Fibroblast of mammary gland (primary cell): ENCODE measurements at places on chromosomes 3 and 15.

- peak; percentile 55 for DNase-seq
Measured at GRCh38 chr3:183576487-183577107, 21.1 kb upstream of the KLHL6 start.

DNA sequence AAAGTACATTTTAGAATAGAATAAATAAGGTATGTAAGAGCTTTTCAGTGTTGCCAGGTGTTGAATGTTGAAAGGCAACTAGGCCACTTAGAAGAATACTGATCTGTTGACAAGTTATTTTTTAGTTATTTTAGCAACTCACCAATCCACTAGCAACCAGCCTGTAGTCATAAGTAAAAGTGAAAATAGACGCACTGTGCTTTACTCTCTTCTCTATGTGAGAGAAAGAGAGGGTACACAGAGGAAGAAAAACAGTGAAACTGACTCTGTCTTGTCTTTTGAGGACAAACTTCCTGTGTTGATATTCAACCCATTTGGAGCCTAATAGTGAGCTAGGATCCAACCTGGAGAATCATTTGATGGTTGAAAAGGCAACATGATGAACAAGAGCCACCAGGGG lies 327.1 kb upstream of the GOLIM4 start:
- no peak for DNase-seq

DNA sequence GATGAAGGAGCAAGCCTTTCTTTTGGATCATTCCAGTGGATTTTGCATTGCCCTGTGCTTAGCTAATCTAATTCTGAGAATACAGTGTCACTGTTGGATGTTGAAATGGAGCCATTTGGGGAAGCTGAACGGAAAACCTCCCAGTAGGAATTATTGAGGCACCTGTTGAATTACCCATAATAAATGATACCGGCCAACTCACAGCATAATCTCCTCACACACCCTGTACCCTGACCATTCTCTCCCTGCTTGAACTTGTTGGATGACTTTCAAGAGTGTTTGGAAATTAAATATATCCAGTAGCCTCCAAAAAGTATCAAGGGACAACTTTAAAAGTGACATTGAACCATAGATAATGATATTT lies 171.4 kb upstream of the HES1 start:
- DNase-seq, result no peak

DNA sequence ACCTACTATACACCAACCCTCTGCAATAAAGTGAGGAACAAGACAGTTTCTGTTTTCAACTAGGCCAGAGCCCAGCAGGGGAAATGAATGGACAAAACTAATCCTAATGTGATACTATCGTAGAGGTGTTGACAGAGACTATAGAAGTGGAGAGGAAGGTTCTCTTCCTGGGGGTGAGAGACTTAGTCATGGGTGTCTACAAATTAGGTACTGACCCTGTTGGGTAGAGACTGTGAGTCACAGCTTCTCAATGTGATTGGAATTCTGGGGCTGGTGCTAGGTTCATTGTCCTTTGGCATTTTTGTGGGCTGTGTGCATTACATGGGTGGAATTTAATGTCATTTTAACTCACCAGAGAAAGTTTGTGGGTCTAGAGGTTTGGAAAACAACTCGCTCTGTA lies 79.3 kb downstream of the ADAMTSL3 start:
- DNase-seq, result peak; percentile 35

- DNase-seq, result no peak
Measured at GRCh38 chr3:102577082-102577789, 142.4 kb downstream of the ZPLD1 start.

GRCh38 chr3:171810629-171811294 lies 479 bp upstream of the PLD1 start:
- no peak for DNase-seq

DNA sequence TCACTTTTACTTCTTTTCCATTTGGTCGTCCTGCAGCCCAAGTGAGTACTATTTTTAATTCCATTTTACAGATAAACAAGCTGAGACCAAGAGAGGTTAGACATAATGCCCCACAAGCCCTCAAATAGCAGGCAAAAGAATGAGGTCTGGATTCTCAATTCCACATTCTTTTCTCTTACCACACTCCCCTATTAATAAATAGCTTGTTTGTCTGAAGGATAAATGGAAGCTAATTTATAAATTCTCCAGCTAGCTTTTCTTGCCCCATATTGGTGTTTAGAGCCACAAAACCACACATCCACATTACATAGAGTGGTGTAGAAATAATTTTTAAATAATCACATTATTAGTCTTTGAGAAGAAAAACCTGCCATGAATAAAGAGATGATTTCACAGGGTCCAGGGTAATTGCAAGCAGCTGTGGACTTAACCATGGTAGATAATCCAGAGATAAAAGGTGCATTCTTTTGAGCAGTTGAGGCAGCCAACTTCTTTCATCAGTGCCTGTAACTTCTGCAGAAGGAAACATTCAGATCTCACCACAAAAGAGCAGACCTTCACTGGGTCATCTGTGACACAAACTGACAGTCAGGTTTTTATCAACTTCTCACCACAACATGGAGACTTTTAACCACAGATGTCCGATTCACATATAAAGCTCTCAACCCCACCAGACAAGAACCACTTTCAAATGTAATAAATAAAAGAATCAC lies 313.4 kb upstream of the STT3B start:
- DNase-seq, result peak; percentile 7

DNA sequence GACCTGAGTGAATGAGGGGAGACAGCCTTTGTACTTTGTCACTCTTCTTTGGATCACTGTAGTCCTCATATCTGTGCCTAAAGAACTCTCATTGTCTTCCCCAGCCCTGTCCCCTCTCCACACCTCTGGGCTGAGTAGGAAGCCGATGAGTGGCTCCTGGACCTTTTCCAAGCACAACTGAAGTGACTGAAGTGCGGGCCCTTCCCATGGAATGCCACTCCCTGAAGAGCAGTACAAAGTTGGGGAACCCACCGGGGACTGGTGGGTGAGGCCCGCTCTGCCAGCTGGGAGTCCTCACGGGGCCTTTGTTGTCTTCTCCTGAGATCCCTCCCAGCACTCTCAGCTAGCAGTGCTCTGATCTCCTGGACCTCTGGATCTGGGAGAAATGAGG lies 90.1 kb downstream of the AAGAB start:
- peak; percentile 47 for DNase-seq

- DNase-seq, result peak; percentile 70
Measured at GRCh38 chr3:132659365-132660051, at the start of gene ACAD11. Gene ACAD11 (minus strand): TSS chr3:132659809. CDS start chr3:132659751, 58 bp downstream.

GRCh38 chr3:64291956-64292355 lies 66.7 kb upstream of the PRICKLE2 start:
- DNase-seq, result peak; percentile 96

DNA sequence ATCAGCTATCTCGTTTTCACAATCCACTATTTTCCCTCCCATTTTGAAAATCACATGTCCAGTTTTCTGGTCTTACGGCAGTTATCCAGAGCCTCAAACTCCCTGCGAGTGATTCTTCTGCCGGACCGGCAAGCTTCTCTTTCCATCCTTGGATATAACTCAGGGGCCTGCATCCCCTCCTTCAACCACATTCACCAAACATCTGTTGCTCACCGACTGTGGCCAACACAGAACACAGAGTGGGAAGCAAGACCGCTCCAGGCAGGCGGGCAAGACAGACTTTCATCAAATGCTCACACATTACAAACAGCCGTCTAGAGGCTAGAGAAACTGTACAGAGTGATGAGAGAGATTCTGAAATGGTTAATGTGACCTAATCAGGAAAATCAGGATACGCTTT lies 7.6 kb upstream of the SLC12A8 start:
- DNase-seq, result no peak

GRCh38 chr3:70905491-70905890 lies 593.1 kb upstream of the MDFIC2 start:
- DNase-seq, result no peak

DNA sequence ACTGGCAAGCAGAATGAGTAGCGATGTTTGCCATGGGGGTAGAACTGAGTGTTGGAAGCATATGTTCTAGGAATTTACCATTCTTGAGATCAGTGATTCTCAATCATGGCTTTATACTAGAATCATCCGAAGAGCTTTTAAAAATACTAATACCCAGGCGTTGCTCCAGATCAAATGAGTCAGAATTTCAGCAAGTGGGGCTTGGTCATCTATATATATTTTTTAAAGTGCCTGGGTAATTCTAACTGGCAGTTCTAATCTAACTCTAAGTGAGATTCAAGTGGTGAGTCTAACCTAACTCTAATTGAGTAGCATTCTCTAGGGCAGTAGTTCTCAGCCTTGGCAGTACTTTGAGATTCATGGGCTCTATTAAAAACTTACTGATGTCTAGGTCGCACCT lies 20.8 kb downstream of the TM4SF1 start:
- peak; percentile 65 for DNase-seq

- DNase-seq, result peak; percentile 81
Measured at GRCh38 chr3:188060840-188061544, 93.0 kb upstream of the LPP start.

- DNase-seq, result no peak
Measured at GRCh38 chr15:37572401-37572800, 362.0 kb upstream of the TMCO5A start.

- no peak for DNase-seq
Measured at GRCh38 chr3:96294143-96294542, 520.3 kb upstream of the EPHA6 start.

- no peak for DNase-seq
Measured at GRCh38 chr15:74549816-74550215, 8.8 kb downstream of the ARID3B start.

- no peak for DNase-seq
Measured at GRCh38 chr15:53555226-53555625, 204.2 kb downstream of the WDR72 start.
